ENCODE measurements at places on chromosomes 6 and 20.

- DNase-seq = no peak
Measured at GRCh38 chr6:83707829-83708545, 914 bp downstream of the SNAP91 start.

- DNase-seq = no peak
Measured at GRCh38 chr20:23200914-23201313, 114.8 kb upstream of the CD93 start.

DNA sequence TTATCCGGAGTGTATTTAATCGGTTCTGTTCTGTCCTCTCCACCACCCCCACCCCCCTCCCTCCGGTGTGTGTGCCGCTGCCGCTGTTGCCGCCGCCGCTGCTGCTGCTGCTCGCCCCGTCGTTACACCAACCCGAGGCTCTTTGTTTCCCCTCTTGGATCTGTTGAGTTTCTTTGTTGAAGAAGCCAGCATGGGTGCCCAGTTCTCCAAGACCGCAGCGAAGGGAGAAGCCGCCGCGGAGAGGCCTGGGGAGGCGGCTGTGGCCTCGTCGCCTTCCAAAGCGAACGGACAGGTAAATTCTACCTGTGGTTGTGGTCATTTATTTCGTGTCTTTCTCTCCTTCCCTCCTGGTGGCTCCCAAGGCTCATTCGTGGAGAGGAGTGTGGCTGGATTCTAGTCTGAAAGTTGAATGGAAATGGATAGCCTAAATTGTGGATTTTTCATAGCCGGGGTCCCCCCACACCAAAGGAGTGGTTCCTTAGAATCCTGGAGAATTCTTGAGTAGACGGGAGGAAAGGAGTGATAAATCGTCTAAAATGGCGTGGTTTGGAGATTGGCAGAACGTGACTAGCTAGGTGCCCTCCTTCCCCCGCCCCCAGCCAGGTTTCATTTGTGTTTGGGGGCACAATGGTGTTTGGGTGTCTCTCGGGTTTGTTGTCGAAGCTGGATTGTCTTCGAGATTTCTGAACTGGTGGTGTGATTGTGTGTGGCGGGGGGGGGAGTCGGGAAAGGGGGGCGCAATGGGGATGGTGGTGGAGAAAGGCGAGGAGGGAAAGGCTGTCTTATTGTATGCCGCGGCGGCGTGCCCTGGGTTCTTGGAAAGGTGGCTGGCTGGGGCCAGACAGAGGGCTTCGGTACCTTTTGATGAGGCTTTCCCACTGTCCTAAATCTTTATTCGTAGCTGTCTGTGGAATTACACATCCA is 673 bp downstream of the MARCKS start:
- peak; percentile 58 for DNase-seq

- DNase-seq = no peak
Measured at GRCh38 chr20:36887752-36888090, 11.8 kb downstream of the TLDC2 start.

DNA sequence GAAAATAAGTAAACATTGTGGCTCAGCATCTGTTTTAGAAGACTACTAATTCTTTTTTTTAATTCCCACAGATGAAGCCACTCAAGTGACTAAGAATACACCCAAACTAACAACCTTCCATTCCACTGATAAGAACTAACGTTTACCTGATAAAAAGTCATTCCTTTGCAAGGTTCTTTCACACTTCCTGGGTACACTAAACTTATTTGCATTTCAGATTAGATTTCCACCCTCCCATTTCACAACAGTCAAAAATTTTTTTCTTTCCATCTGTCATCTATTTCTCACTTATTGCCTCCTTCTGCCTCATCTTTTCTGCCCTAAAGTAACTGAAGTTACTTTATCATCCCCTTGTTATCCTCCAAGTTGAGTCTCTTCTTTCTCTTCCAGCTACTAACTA is 20.3 kb downstream of the MBOAT1 start:
- DNase-seq = no peak

GRCh38 chr20:36312724-36313441 is 6.7 kb downstream of the DLGAP4 start:
- no peak for DNase-seq

GRCh38 chr6:33927616-33928015 is 123.8 kb upstream of the MLN start:
- no peak for DNase-seq

- no peak for DNase-seq
Measured at GRCh38 chr6:145555084-145555483, 180.2 kb downstream of the EPM2A start.

DNA sequence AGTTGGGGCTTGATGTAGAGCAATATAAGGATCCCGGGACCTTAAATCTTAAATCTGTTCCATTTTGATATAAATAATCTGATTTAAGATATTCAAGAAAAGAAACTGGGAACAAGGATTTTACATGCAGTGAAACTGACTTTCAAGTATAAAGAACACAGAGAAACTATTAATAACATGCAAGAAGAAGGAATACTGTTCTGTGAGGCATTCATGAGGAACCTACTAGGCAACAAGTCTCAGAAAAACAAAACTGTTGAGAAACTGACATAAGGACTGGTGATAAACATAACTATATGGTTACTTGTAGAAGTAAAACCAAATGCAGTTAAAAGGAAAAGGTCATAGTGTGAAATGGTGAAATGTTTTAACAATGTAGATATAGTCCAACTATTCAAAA is 15.8 kb downstream of the HDDC2 start:
- no peak for DNase-seq

- no peak for DNase-seq
Measured at GRCh38 chr20:50513169-50514034, 3.2 kb downstream of the PTPN1 start.

DNA sequence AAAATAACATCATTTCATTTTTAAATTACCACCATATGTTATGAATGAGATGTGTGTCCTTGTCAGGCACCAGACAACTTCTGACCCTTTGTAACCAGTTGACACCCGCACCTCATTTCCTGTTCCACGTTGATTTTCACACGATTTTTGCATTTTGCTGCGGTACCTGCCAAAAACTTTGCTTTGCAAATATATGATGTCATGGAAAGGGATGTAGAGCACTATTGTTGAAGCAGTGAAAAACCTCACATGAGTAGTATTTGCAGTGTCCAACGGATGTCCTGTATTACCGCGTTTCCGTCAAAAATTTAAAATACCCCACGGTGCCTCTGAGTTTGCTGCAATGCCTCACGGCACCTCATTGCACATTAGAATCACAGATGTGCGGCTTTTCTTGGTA is 115.6 kb downstream of the MTHFD1L start:
- DNase-seq = no peak

- no peak for DNase-seq
Measured at GRCh38 chr6:41657131-41658094, 19.1 kb downstream of the MDFI start.

- DNase-seq = no peak
Measured at GRCh38 chr20:48728042-48728825, 99.6 kb downstream of the PREX1 start.

DNA sequence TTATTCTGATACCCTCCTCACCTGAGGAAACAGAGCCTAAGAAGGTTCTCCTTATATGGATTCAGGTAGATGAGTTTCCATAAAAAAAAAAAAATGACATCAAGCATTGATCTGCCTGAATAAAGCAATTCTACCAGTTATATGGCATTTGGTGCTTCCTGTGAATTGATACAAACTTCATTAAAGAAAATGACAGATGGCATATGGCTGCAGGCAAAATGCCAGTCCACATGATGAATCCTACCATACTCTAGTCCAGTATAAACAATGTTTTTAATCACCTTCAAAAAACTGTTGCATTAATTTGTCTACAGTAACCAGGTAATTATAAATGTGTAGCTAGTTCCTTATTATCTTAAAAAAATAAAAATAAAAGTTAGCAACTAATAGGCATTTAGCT is 559.2 kb upstream of the FLRT3 start:
- no peak for DNase-seq

- DNase-seq = no peak
Measured at GRCh38 chr6:132063738-132064137, 112.6 kb upstream of the CCN2 start.

GRCh38 chr6:21731411-21732031 is 138.0 kb downstream of the SOX4 start:
- DNase-seq = no peak

GRCh38 chr6:34970957-34971356 is 81.9 kb downstream of the ANKS1A start:
- DNase-seq = no peak

DNA sequence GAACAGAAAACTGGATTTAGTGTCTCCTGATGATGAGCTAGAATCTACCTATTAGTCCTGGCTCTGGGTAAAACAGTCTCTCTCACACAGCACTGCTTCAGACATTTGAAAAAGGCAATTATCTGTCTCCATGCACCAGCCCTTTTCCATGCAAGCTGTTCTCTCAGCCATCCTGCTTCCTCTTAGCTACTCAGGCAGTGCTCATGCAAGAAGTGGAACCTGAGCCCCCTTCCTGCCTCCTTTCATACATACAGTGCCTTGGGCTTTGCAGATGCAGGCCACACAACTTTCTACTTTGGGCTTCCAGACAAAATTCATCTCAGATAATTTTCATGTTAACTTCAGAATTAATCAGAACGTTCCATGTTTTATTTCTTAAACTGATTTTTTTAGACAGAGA is 151.3 kb downstream of the RALGAPA2 start:
- no peak for DNase-seq

GRCh38 chr20:59004763-59005522 is 2.1 kb downstream of the CTSZ start:
- peak; percentile 85 for DNase-seq

GRCh38 chr6:71388068-71388744 is 99.6 kb downstream of the OGFRL1 start:
- no peak for DNase-seq

DNA sequence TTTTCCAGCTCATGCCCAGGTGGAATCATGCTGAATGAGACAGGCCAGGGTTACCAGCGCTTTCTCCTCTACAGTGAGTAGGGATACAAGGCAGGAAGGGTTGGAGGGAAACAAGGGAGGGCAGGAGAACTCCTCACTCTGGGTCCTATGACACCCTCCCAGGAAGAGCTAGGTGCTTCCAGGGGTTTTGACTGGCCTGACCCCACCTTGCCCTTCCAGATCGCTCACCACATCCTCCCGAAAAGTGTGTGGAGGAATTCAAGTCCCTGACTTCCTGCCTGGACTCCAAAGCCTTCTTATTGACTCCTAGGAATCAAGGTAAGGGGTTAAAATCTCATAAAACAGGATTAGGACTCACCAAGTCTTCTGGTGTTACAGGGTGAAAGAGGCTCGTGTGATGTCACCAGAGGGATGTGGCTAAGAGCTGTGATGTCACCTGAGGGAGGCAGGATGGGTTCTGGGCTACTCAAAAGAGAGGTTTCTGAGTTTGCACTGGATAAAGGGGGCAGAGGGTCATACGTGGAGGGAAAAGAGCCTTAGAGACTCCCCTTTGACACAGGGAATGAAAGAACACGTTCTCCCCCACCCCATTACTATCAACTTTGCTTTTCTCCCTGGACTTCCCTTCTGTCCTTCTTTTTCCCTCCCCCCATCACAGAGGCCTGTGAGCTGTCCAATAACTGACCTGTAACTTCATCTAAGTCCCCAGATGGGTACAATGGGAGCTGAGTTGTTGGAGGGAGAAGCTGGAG is 1.9 kb downstream of the APOM start:
- no peak for DNase-seq

DNA sequence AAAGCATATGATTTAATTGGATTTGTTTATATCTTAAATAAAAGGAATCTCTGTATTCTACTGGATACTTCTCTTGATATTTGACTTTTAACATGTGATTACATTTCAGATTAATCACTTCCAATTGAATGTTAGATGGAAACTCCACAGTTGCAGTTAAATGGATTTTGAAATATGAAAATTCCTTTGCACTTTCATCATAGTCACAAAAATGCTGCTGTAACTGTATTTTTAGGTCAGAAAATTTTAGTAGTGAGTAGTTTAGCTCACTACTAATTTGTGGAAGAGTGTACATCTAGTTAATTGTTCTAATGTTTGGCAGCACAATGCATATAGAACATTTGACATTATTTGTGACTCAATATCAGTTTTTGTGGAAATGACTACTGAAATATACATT is 26.8 kb downstream of the PTCHD4 start:
- no peak for DNase-seq

DNA sequence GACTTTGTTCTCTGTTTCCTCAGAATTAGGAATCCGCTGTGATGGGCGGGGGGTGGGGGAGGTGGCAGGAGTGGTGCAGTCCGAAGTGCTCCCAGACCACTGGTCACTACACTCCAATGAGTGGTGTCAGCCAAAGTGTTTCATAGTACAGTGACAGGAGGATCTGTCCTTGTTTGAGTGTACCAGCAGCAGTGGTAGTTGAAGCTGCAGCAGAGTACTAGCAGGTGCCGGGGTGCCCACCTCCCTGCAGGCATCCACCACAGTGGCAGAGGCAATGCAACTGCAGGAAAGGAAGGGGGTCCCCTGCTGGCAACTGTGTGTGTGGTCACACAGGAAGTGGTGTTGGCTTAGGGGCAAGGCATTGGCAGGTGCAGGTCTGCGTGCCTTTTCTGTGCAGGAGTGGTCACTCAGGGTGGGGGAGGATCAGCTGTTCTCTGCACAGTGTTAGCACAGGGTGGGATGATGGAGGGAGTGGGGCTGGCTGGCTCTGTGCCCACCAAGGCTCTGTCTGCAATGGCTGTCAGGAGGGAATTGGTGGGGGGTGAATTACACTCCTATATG is 9.7 kb downstream of the HLA-DOB start:
- no peak for DNase-seq

- no peak for DNase-seq
Measured at GRCh38 chr6:5294392-5295211, 33.3 kb downstream of the FARS2 start.

DNA sequence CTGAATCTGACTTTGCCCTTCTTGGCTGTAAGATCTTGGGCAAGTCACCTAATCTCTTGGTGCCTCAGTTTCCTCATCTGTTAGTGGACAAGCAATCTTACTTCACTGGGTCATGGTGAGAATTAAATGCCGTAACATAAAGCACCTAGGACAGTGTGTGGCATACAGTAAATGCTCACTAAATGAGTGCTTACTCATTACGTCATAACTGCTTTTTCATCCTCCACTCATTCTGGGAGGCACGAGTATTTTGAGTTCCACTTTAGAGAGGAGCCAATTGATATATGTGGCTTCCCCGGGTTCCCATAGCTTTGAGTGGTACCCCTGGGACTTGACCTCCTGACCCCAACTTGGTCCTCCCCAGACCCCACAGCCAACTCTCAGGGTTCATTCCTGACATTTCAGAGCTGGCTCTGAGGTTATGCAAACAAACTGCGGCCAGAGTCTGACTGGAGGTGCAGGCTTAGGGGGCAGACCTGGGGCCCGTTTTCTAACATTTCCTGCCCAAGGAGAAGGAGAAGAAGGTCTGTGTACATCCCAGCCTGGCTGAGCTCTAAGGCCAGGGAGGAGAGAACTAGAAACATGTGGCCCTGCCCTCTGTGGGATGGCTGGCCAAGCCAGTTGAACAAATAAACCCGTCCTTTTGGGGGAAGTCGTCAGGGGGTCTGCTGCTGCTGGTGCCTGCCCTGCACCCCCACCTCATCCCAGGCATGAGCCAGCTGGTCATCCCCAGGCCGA is 5.8 kb downstream of the ANGPT4 start:
- no peak for DNase-seq

All from CD4-positive, alpha-beta T cell treated with Interferon gamma for 1 hour (primary cell).